NCI-H1694 (cell line): ENCODE measurements at places on chromosomes 6 and 20.

DNA sequence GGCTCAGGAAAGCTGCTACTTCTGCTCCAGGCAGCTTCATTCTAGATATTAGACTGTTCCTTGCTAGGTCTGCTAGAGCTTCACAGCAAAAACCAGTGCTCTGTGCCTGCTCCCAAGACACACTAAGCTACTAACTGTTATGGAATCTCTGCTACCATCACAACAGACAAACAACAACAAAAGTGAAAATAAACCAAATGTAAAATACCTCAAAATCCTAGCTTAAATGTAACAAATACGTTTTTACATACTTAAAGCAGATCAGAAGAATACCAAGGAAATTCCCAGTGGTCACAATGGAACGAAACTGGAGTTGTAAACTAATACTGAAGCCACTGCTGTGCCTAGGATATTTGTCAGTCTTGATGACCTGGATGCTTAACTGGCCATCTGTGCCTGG, 84.6 kb upstream of the EZR start:
- no peak for DNase-seq

DNA sequence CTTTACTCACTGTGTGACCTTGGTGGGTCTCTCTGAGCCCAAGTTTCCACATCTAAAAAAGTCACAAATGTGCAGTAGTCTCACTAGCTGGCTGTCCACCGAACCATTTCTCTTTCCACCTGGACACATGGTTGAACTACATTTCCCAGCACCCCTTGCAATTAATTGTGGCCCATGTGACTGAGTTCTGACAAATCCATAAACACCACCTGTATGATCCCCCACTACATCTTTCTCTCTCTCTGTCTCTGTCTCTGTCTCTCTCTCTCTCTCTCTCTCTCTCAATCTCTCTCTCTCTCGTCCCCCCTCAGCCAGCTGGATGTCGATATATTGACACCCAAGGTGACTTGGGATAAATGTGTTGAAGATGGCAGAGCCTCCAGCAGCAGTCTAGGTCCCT, 42.8 kb downstream of the SNHG17 start:
- no peak for DNase-seq

GRCh38 chr20:37777012-37777950, 83.5 kb downstream of the CTNNBL1 start:
- peak; percentile 32 for DNase-seq

DNA sequence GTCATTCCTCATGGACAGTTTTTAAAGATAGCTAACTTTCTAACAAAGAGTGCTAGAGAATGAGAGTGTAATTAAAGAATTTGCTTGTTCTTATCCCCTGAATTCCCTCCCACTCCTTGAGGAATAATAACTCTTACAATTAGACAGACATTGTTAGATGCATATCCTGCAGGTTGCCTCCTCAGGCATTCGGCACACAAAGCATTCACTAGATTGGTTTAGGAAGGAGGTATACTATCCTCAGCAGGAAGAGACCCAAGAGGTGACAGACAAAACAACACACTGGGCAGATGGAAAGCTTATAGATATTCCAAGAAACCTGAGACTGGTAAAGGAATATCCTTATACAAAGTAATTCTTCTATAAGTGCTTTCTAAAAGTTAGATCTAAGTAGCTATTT, 109.1 kb upstream of the FAM184A start:
- DNase-seq: no peak

DNA sequence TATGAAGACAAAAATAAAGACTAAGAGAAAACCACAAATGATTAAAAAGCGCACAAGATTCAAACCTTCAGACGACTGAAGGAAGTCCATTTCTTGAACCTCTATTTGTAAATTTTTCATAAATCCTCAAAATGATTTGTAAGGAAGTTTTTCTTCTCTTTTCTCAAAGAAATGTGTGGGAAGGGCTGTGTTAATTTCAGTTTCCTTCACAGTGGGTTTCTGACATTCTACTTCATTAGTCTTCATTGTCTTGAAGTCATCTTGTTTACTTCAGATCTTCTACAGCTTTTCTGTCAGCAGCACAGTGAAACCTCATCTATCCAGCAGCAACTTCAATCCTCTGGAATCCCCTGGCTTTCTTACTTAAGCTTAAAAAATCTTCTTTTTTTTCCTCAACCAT, 87.6 kb upstream of the MYLIP start:
- no peak for DNase-seq

DNA sequence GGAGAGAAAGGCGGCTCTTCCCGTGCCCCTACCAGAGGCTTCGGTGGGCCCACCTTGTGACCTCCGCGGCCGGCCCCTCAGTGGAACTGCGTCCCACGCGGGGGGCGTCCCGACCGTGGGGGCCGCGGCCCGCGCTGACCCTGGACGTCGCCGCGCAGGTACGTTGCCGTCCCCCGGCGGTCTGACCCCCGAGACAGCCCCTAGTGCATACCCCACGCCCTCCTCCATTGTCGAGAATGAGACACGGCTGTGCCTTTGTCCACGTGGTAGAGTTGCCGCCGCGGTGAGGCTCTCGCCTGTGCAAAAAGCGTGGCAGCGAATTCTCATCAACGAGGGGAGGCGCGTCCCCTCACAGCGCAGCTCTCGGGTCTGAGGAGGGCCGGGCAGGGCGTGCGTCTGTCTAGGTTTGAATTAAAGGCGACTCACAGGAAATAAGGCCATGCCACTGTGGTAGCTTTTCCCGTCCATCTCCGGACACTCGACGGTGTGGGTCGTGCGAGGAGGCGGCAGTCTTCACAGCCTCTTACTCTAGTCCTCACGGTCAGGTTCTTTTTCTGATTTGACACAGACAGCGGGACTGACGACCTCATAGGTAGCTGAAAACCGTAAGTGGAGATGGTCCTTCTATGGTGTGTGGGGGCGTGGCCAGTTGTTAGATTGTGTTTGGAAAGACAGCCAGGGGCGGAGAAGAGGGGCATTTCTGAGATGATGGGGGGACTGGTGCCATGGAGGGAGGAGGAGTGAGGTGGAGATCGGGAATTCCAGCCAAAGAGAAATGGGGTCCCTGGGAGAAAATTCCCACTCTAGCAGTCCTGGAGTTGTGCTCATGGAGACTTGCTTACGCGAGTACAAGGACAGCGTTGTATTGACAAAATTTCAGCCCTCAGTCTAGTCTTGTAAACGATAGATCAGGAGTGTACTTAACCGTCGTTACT, 580 bp downstream of the NXT1 start:
- DNase-seq: no peak

- DNase-seq: no peak
Observed at GRCh38 chr20:1310506-1311190, 18.3 kb downstream of the SDCBP2 start.

DNA sequence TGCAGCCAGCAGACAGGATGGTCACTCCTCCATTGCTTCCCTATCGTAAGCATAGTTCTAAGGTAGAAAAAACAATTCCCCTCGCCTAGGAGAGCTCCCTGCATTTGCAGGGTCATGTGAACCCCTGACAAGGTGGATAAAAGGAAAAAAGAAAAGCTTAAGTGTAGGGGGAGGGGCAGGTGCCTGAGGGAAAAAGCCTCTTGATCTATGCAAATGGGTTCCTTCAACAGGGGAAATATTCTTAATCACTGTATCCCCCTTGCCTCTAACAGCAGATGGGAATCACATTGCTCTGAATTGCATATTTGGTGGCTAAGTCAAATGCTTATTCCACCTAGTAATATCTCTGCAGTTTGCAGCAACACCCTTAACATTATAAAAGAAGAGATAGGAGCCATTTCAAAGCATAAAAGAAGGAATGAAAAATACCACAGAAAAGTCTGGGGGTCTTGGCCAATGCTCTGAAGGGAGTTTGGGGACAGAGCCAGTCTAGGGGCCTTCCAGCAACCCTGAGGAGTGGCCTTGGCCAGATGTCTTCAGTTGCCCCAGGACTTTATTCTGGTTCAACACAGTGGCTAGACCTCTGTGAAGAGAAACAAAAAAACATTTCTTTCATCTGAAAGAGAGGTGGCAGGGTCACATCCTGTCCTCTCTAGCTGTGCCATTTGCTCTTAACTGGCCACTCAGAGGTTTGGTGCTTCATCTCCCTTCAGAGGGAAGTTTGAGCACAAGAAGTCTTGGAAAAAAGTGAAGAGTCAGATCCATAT, 660.4 kb upstream of the GJE1 start:
- no peak for DNase-seq

DNA sequence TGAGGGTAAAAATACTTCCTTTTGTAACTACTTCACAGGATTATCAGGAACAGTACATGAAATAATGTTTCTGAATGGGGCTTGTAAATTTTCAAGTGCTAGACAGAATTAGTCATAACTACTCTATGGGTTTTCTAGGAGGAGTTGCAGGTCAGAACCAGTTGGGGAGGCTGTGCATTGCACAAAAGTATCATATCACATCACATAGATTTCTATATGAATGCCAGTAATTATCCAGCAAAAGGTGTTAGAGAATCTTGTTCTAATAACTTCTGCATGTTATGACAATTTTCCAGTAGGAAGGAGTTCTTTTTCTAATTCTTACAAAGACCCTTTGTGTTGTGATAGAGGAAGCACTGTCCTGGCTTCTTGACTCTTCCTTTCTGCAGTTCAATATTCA, 551.6 kb downstream of the COL12A1 start:
- no peak for DNase-seq

DNA sequence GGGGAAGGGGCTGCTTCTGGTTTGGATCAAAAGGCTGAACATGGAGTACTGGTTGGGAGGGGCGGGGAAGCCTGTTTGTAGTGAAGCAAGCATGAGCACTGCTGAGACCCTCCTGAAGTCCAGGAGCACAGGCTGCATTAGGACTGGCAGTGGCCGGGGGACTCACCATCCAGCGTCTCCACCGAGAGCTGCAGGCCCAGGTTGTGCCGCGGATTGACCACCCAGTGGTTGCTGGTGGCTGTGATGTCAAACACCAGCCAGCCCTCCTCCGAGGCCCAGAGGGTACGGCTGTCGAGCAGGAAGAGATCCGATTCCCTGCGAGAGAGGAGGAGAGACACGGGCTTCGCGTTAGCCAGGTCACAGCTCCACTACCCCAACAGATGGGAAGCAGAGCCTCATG, 64.1 kb downstream of the BMP7 start:
- no peak for DNase-seq

- no peak for DNase-seq
Observed at GRCh38 chr6:87574237-87574804, 15.5 kb downstream of the RARS2 start.

GRCh38 chr6:168225471-168225911, 94.1 kb downstream of the DACT2 start:
- DNase-seq: no peak

- DNase-seq: no peak
Observed at GRCh38 chr6:155041741-155042279, 46.7 kb downstream of the TIAM2 start.

- no peak for DNase-seq
Observed at GRCh38 chr6:43715056-43715788, 27.6 kb upstream of the MRPS18A start.

GRCh38 chr6:31725502-31726350, 2.6 kb downstream of the MPIG6B start:
- no peak for DNase-seq

DNA sequence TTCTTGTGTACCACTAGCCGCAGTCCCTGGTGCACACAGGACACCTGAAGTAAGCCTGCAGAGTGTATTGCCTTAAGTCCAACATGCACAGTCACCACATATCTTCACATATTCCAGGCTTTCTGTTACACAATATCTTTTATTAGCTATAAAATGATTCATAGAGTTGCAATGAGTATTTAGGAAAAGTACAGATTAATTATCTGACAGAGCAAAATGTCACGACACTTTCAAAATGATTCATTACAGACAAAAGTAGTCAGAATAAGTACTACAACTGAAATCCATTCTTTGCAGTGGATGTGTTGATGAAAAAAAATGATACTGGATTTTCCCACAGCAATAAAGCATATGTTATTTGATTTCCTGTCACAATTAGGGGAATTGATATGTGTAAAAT, 199.5 kb upstream of the ASCC3 start:
- no peak for DNase-seq

GRCh38 chr6:120966321-120966720, 368.0 kb downstream of the TBC1D32 start:
- no peak for DNase-seq
